ENCODE measurements at places on chromosomes 2 and 18. TPM values are rescaled to one million over a fixed set of nuclear protein-coding genes. Genes with fewer than 3 reads are reported as not detected.

The CNDP1 gene
- total RNA-seq: not detected

The C2orf66 gene
- total RNA-seq: not detected

The SANBR gene
- total RNA-seq: 11.1 TPM

The PRKAG3 gene
- total RNA-seq: not detected

All from right atrium auricular region (tissue), 2 donors.